ENCODE measurements at places on chromosomes 5 and 9. TPM values are rescaled to one million over a fixed set of nuclear protein-coding genes. Genes with fewer than 3 reads are reported as not detected.
A peak's percentile ranks its signal among the peaks of the same experiment; 100 is the strongest.

The CTNND2 gene
- total RNA-seq = 1.9 TPM

The LMX1B gene
- not detected for total RNA-seq

The CDC20B gene
- total RNA-seq = not detected

The PCA3 gene
- not detected for total RNA-seq

DNA sequence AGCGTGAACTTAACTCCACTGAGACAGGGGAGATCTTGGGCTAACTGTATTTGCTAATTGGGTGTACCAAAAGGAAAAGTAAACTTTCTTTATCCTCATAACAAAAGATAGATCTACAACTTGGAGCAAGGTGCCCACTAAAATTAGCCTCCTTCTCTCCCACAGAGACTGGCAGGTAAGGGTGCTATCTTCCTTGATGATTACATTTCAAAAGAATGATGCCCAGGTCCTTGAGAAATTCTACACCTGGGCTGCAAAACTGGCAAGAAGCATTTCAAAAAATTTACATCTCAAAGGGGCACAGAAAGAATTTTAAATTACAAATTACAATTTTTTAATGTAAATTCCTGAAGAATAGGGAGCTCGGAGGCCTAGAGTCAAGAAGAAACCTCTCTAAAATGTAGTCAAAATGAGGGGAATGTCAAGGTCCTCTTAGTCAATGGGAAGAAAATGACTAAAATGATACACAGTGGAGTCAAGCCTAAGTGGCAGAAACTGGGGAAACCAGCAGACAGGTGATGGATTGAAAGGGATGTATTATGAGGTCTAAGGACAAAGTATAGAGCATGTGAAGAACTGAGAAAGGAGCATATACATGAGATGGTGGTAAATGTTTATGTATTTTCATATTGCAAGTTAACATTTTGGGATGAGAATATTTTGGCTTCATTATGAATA is 348.3 kb upstream of the TUSC1 start:
- DNase-seq = no peak

- no peak for DNase-seq
These were observed 158.3 kb downstream of the TSSK1B start for GRCh38 chr5:113276493-113276892.

DNA sequence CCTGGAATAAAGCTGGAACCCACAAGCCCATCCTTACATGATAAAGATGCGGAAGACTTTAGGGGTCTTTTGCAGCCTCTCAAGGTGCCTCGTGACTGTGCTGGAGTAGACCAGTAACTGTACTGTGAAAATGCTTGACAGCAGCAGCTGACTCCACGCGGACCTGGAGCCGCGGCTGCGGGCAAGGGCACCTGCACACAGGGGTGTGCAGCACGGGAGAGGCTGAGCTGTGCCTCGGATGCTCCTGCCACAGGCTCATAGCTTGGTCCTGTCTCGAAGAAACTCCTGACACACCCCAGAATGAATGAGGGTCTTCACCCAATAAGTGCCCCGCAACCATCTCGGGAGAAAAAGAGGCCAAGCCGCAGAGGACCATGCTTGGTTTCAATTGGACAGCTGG is 40.3 kb upstream of the CEP72 start:
- DNase-seq = no peak

DNA sequence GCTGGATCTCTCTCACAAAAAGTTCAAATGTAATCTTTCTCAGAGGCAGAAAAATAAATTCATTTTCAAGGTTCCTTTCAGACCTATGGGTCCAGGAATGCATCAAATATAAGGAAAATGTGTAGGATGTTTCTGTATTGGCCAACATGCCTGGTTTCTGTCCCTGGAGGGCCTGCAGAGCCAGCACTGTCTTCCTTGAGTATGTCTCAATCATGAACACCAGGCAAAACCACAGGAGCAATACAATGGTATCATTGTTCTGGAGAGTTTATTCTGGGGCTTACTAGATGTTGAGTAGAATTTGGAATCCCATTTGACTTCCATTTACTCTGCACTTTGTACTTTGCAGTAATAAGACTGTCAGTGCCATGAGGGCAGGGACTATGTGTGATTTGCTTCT is 23.5 kb downstream of the INSYN2B start:
- DNase-seq = peak; percentile 46

GRCh38 chr5:34526682-34527305 is 129.3 kb upstream of the RAI14 start:
- no peak for DNase-seq

- DNase-seq = no peak
These were observed 44.3 kb upstream of the VPS13A start for GRCh38 chr9:77133011-77133410.

DNA sequence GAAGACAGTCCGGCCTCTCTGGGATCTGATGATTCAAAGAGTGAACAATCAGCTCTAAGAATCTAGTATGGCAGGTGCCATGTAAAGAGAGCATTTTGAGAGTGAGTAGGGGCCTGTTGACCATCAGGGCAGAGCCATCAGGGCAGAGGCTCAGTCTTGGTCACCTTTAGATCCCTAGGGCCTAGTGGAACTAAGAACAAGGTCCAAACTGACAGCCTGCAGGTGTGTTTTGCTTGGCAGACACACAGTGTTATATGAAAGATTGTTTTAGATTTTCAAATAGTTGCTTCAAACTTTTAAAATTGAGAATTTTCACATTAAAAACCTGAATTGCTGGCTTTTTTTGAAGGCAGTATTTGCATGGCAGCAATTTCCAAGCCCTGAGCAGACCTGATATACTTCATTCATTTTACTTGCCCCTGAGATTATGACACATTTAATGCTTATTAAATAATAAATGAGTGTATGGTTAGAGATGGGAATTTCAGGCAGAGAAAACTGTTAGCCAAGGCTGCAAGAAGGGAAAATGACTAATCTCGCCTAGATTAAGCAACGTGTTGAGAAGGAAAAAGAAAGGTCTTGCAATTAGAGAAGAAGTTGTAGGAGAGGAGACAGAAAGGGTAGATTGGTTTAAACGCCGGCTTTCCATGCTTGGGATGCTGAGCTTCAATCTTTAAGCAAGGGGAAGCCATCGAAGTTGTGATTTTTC is 279.6 kb downstream of the ARRDC3 start:
- DNase-seq = peak; percentile 72

DNA sequence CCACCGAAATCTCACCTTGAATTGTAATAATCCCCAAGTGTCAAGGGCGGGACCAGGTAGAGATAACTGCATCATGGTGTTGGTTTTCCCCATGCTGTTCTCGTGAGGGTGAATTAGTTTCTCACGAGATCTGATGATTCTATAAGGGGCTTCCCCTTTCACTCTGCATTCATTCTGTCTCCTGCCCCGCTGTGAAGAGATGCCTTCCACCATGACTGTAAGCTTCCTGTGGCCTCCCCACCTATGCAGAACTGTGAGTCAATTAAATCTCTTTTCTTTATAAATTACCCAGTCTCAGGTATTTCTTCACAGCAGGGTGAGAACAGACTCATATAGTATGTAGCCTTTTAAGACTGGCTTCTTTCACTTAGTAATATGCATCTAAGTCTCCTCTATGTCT is 128.1 kb upstream of the NR5A1 start:
- DNase-seq = no peak

- DNase-seq = no peak
These were observed 27.0 kb downstream of the TTLL11 start for GRCh38 chr9:122065923-122066629.

DNA sequence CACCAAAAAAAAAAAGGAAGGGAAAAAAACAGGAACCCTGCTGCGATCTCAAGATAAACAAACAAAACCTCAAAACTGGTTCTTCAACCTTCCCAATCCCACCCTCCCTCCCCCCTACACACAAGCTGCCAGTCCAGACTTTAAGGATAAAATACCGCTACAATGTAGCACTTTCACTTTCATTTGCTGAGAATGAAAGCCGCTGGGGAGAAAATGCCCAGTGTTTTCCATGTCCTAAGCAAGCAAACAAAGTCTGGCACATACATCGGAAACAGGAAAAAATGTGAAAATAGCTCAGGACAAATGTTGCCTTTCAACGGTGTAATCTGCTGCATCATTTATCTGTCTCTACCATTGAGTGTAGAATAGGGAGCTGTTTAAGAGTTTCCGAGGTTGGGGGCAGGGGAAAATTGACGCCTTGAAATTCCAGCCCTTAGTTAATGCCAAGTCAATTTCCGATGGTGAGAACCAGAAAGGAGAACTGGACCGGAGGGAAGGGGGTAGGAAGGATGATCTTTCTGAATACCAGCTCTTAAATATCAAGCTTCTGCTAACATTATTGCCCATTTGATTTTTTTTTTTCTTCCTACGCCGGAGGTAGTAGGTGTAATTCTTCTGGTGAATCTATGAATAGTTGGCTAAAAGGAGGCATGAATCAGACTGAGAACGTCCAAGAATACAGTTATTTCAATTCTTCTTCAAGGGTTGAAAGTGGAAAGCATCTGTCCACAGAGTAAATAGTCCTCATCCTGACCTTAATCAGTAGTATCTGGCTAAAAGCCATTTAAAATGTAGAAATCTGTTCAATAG is 1.2 kb upstream of the ADAMTS6 start:
- DNase-seq = peak; percentile 83

GRCh38 chr9:113536483-113537228 is 73.1 kb downstream of the RGS3 start:
- DNase-seq = peak; percentile 49
